CD4-positive, alpha-beta memory T cell (primary cell): ENCODE measurements at places on chromosomes 11 and 22. TPM values are rescaled to one million over a fixed set of nuclear protein-coding genes. Genes with fewer than 3 reads are reported as not detected.

The OR10A2 gene
- not detected for total RNA-seq

The TRIM29 gene
- total RNA-seq: not detected

DNA sequence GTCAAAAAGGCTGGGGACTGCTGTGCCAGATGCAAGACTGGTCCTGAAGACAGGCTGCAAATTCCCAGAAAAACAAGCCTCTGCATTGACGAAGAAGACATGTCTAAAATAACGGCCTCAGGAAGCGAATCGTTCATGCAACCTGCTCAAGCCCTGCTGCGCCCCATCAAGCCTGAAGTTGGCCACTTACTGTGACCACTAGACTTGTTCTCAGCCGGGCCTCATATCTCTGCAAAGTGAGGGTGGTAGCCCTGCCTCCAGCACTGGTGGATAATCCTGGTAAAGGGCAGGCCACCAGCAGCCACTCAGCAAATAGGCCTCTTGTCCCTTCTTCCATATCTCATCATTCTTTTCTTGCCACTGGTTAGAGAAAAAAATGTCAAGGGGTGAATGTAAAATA is 11.8 kb downstream of the LTO1 start:
- no peak for DNase-seq

The TMEM151A gene
- not detected for total RNA-seq

DNA sequence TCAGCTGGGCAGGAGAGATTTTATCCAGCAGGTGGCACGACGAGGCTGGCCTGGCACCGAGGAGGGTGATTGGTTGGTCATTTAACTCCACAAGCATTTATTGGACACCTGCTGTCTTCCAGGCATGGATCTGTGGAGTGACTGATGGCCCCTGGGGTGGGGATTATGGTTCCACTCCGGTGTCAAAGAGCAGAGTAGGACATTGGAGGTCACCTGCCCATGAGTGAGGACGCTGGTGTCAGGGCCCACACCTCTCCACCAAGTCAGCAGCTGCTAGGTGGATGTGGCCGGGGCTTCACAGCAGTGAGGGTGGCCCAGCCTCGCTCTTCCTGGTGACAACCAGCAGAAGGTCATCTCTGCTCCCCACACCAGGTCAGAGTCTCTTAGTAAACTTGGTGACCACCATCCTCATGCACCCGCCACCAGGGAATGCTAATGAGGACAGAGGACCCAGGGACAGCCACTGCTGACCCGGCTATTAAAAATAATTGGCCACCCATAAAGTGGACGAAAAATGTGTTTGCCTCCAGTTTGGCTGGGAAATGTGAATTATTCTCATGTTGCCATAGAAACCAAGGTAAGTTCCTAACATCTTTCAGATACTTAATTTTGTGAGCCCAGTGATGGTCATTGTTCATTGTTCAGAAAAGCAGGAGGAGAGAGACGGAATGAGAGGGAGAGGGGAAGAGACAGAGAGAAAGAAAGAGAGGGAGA is 428.7 kb downstream of the TBC1D22A start:
- DNase-seq: no peak

GRCh38 chr11:72380132-72380503 is 54.2 kb downstream of the CLPB start:
- no peak for DNase-seq

DNA sequence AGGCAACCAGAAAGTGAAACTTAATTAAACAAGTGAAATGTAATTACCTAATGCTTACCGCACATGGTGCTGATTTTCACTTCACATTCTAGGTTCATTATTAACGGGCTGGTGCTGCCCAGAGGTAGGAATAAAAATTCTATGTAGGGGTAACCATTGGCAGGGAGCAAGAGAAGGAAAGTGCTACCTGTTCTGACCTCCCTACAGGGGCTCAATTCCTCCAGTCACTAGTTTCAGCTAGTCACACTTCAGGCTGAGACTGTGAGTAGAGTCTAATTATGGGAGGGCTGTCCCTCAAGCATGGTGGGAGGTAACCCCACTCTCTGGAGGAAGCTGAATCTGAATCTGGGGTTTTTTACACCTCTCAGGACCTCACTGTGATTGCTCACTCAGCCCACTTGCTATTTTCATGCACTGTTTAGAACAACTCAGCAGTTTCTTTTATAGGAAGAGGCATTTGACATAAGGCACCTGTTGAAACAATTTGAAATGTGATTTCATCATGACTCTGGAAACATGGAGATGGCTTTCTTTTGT is 75.4 kb downstream of the MAML2 start:
- peak; percentile 46 for DNase-seq

The MPZL3 gene
- 32.0 TPM for total RNA-seq
